Colonic mucosa (tissue), 4 donors: ENCODE measurements at places on chromosomes 11 and 22.

GRCh38 chr11:43518408-43519160 lies 159.9 kb downstream of the TTC17 start:
- no peak for DNase-seq

DNA sequence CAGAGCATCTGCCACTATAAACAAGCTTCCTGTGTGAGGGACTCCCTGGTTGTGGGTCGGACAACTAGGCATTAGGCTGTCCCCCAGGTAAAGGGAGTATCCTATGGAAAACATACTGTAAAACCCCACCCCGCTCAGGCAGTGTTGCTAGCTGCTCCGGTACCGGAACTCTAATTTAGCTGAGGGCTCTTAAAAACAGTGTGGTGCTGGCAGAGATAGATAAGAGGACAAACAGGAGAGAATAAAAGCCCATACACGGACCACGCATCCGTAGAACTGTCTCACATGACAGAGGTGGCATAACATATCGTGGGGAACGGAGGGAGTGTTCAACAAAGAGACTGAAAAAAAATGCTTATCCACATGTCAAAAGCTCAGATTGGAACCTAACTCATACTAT lies 3.4 kb upstream of the MOGAT2 start:
- peak; percentile 71 for DNase-seq

- no peak for DNase-seq
Measured at GRCh38 chr22:49023879-49024774, 803.5 kb downstream of the BRD1 start.

DNA sequence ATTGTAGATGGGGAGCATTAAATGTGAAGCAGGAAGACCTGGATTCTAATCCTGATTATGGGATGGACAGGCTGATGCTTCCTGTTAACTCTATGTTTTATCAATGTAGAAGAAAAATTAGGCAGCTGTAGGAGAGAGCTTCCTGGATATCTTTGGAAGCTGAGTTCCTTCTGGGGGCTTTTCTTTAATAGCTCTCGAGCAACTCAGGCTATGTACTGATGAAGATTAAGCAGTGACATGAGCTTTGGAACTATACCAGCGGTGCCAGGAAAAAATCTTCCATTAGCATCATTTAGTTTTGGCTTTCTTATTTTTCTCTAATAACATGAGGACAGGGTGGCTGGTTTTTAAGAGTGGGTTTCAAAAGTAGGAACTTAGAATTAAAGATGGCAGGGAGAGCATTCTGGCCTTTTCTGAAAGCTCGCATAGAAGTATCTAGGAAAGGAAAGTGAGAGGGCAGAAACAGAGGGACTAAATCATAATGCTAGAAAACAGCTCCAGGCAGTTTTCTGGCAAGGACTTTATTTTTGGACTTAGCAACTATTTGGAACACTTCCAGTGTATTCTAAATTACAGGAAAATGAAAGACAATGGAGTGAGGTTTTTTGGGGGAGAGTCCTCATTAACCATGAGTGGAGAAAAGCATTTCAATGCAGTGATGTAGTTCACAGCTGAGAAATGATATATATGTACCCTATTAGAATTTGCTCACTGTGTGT lies 69.2 kb upstream of the RRM1 start:
- no peak for DNase-seq

- no peak for DNase-seq
Measured at GRCh38 chr11:118838905-118839553, 44.7 kb upstream of the CXCR5 start.

- DNase-seq: no peak
Measured at GRCh38 chr11:76347466-76347865, 33.5 kb downstream of the THAP12 start.

DNA sequence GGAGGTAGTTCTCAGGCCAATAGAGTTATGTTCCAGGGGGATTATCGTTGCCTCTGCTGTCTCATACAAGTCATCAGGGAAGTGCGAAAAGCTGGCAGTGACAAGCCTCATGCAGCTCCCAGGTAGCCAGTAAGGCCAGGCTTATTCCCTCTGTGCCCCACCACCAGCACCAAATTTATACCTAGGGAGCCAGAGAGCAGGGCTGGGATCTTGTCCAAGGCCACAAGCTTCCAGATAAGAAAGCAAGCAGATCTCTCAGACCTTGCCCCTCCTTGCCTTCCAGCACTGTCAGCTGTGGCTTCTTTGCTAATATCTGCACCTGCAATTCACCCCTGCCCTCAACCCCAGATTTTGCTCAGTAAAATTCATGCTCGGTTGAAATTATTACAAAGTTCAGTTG lies 206.3 kb upstream of the FAT3 start:
- DNase-seq: no peak
